T-helper 9 cell (primary cell): ENCODE measurements at places on chromosomes 6 and 20.

GRCh38 chr6:169292338-169293124, 38.9 kb upstream of the THBS2 start:
- no peak for DNase-seq

- DNase-seq, result no peak
Measured at GRCh38 chr6:9927275-9927674, 487.6 kb downstream of the TFAP2A start.

GRCh38 chr6:46961232-46961631, 39.5 kb upstream of the ADGRF5 start:
- no peak for DNase-seq

DNA sequence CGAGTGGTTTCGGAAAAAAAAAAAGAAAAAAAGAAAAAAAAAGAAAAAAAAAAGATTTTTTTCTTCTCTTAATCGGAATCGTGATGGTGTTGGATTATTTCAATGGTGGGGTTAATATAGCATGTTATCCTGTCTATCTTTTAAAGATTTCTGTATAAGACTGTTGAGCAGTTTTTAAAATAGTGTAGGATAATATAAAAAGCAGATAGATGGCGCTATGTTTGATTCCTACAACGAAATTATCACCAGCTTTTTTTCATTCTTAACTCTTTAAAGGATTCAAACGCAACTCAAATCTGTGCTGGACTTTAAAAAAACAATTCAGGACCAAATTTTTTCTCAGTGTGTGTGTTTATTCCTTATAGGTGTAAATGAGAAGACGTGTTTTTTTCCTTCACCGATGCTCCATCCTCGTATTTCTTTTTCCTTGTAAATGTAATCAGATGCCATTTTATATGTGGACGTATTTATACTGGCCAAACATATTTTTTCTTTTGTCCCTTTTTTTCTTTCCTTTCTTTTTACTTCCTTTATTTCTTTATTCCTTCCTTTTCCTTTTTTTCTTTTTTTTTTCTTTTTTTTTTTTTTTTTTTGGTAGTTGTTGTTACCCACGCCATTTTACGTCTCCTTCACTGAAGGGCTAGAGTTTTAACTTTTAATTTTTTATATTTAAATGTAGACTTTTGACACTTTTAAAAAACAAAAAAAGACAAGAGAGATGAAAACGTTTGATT, 3.6 kb downstream of the SOX4 start:
- no peak for DNase-seq

DNA sequence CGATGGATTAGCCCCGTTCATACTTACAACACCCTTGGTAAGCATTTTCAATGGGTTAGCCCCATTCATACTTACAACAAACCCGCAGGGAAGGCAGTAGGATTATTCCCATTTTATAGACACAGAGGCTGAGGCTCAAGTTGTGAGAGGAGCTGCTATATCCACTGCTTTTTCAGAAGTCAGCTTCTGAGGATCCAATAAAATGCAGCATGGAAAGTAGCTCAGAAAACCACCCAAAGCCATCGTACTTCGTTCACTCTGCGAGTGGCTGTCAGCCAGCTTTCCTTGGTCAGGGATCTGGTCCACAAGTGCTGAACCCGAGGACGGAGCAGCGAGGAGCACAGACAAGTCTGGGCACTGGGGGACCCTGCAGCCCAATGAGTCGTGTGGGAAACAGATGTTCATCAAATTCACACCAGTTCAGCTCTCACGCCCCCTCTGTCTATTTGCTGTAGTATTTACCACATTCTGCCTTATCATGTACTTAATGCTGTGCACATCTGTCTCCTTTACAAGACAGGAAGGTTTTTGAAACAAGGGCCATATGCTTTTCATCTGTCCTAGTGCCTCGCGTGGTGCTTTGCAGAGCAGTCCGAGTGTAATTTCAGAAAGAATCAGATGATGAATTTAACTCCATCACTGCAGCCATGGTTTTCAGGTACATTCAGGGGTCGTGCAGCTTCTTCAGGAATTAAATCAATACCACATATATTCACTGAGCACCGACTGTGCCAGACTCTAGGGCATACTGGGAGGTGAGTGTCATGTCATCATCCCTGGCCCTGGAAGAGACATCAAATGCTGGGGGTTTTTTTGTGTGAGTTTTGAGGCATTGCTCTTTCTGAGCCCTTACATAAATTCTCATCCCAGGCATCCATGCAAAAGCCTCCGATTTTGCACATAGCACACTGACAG, 256.9 kb downstream of the CDH26 start:
- no peak for DNase-seq

GRCh38 chr6:105313211-105313610, 89.7 kb downstream of the PREP start:
- DNase-seq, result no peak

GRCh38 chr20:33556246-33556645, 66.3 kb downstream of the CBFA2T2 start:
- DNase-seq, result no peak

- DNase-seq, result peak; percentile 54
Measured at GRCh38 chr6:156777577-156778453, 637 bp downstream of the ARID1B start.

GRCh38 chr6:149139782-149140136, 177.8 kb upstream of the TAB2 start:
- no peak for DNase-seq

DNA sequence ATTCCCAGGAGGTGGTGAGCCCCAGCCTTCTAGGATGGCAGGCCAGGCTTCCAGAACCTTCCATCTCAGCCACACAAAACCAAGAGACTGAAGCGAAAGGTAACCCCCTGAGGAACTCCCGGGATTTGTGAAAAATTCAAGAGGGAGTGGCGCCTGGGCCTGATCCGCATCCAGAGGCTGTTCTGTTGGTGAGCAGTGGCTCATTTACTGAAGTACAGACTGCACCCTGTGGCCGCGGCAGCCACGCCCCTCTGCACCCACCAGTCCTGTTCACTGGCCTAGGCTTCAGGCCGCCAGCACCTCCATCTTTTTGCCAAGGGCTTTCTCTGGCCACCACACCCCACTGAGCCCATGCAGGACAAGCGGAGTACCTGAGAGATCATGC, 79.1 kb upstream of the PTPN1 start:
- DNase-seq, result no peak

DNA sequence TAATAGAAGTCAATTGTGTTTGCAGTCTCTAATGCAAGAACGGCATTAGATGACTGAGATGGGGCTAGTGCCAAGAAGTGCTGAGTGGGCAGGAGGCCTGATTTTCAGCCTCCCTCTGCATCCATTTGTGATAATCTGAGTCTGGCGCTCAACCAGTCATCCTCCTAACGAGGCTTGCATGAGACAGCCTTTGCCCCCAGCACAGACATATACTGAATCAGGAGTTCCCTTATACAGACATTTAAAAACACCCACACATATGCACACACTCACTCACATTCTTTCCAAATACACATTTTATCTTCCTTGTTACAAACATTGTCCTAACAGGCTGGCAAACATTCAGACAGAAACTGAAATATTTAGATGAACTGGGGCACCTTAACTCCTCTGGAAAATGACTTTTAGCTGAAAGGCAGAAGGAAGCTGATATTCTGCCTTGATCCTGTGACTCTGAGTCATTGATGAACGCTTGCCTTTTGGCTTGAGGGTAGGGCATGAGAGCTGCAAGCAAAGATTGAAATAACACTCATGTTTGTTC, 562.3 kb downstream of the DHX35 start:
- no peak for DNase-seq

DNA sequence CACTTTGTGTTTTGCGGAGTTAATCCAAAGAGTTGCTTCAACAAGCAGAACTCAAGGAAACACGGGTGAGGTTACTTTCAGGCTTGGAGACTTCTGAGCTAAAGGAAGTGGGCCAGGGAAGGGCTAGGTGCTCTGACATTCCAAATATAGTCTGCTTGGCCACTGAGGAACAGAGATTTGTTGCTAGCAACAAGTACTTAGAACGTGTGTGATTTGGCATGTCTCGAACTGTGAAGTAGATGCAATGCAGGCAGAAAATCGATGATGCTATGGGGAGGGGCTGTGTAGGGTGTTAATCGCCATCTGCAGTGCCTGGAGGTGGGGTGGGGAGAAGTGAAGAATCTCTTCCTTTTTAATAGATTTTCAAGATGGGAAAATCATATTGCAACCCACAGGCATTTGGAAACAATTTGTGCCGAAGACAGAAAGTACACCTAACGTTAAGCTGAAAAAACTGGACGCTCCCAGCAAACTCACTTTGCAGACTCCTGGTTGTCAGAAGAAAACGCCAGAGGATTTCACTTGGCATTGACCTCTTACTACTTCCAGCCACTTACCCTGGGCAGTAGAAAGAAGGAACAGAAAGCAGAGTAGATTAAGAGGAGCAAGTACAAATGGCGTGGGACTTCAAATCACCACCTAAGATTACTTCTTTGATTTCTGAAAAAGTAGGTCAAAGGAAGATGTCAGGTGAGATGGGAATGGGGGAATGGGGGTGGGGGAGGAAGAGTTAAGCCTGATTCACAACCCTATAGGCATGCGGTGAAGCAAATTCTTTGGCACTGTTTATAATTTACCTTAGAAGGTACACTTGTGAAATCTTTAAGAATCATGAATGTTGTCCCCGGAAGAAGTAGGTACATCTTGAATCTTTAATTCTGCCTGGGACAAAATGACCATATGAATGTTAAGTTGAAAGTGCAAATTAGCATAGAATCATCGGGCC, 314.1 kb downstream of the CD83 start:
- DNase-seq, result no peak

GRCh38 chr6:87702589-87702945, 534 bp upstream of the AKIRIN2 start:
- DNase-seq, result no peak

DNA sequence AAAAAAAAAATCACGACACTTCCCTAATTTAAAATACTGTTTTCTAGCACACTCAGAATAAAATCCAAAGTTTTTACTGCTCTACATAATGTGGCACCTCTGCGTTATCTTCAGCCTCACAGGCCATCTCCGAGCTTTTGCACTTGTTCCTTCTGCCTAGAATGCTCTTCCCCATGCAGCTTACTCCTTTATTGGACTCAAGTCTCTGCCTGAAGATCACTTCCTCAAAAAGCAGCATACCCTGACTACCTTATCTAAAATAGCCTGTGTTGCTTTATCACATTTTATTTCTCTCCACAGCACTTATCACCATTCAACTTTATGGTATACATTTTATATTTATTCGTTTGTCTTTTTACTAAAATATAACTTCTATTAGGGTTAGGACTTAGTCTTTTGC, 2.3 kb downstream of the ZNF322 start:
- DNase-seq, result no peak

DNA sequence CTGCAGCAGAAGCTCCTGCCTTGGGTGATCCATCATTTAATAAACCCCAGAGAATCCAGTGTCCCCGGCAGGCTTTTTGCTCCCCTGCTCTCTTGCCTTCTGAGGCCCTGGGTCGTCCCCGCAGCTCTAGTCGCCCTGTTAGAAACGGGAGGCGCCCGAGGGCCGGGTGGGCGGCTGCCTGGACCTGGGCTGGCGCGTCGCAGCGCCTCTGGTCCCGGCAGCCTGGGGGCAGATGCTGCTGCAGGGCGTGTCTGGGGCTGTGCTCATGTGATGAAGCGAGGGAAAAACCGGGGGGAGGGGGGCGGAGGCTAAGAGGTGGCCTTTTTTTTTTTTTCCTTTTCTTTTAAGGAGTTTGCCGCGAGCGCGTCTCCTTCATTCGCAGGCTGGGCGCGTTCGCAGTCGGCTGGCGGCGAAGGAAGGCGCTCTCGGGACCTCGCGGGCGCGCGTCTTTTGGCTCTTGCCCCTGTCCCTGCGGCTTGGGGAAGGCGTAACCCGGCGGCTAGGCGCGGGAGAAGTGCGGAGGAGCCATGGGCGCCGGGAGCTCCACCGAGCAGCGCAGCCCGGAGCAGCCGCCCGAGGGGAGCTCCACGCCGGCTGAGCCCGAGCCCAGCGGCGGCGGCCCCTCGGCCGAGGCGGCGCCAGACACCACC, 394 bp downstream of the AKAP12 start:
- DNase-seq, result no peak

DNA sequence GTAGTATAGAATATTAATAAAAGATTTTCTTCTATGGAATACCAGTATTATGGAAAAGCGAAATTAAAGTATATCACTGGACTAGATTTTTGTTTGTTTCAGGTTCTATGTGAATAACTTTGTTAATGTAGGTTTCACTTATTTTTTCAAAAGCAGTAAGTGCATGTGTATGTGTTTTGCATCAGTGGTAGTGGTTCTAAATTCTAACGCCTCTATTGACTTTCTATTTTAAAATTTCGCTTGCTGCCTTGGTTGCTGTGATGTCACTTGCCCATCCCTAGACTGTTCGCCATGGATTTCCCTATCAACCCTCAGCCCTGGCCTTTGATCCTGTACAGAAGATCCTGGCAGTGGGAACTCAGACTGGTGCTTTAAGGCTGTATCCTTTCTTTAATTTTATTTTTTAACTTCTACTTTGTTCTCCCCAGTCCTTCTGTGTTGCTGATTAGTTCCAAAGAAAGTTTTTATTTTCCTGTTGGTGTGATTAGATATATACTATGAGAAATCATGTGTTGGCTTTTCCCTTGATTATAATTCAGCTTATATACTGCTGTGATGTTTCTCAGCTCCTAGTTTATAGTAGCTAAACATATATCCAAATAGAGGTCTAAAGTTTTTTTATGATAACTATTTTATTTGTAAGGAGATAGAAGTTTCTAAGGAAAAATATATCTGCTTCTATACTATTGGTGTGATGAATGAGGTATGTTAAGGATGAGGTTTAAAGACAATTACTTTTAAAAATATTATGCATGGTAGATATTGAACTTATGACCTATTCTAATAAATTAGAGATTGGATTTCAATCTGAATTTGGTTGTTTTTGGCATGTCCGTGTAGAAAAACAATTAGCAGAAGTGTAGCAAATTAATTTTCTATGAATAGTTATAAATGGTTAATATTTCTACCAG, 1.7 kb downstream of the STXBP5 start:
- no peak for DNase-seq

- DNase-seq, result no peak
Measured at GRCh38 chr6:67184405-67184804, 1450.7 kb upstream of the ADGRB3 start.

- DNase-seq, result no peak
Measured at GRCh38 chr20:3777716-3778629, 3.3 kb downstream of the SPEF1 start.

GRCh38 chr6:33298773-33299236, at the start of gene RGL2:
Gene RGL2 (minus strand): TSS chr6:33298942. CDS start chr6:33298610, 332 bp downstream.
- DNase-seq, result peak; percentile 55
